ENCODE measurements at places on chromosomes 4 and X. TPM values are rescaled to one million over a fixed set of nuclear protein-coding genes. Genes with fewer than 3 reads are reported as not detected.

The ASB9 gene
- polyA plus RNA-seq = 2.1 TPM

The TEX13C gene
- not detected for polyA plus RNA-seq

The PNMA5 gene
- polyA plus RNA-seq = 0.02 TPM

The HMGB3 gene
- polyA plus RNA-seq = 7.1 TPM

The F8A1 gene
- polyA plus RNA-seq = 33.0 TPM

The PRPS2 gene
- polyA plus RNA-seq = 133 TPM

The QRFPR gene
- 0.62 TPM for polyA plus RNA-seq

The ZMAT1 gene
- 16.4 TPM for polyA plus RNA-seq

The THAP9 gene
- 2.8 TPM for polyA plus RNA-seq

The SUPT20HL1 gene
- polyA plus RNA-seq = 0.05 TPM

The TBCK gene
- 13.6 TPM for polyA plus RNA-seq

The MAGEA4 gene
- not detected for polyA plus RNA-seq

The JCHAIN gene
- polyA plus RNA-seq = 93.0 TPM

The CYLC1 gene
- not detected for polyA plus RNA-seq

- DNase-seq = no peak
These were observed 16.3 kb downstream of the PDS5A start for GRCh38 chr4:39961311-39961877.

- no peak for DNase-seq
These were observed 341.1 kb downstream of the GBA3 start for GRCh38 chr4:23033796-23034195.

DNA sequence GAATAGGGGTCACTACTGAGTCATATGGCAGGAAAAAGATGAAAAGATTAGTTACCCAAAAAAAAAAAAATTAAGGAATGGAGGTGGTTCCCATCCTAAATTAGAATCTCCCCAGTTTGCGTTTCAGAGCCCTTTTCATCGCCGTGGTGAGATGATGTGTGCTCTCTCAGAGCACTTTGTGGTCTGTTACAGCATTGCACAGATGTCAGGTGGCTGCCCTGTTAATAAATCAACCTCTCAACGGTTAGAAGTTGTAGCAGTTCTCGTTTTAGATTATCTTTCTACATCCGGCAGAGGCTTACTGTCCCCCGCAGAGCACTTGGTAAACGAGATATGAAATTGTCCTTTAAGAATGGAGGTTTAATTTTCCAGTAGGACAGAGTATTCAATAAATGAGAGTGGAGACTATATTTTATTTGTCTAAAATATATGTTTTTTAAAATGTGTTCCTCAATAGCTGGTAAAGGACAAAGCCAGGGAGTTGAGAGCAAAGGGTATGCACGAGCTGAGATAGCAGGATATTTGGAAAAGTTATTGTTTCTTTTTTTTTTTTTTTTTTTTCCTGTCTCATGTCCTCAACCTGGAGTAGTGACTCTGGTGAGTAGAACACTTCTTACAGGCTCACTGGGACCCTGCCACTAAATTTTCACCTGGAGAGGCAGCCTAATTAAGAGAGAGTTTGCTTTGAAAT lies 26.9 kb downstream of the AFF1 start:
- DNase-seq = no peak

- DNase-seq = no peak
These were observed 529.4 kb upstream of the ATOH1 start for GRCh38 chr4:93299118-93299517.

GRCh38 chrX:129723511-129723910 lies 15.3 kb upstream of the XPNPEP2 start:
- DNase-seq = no peak

DNA sequence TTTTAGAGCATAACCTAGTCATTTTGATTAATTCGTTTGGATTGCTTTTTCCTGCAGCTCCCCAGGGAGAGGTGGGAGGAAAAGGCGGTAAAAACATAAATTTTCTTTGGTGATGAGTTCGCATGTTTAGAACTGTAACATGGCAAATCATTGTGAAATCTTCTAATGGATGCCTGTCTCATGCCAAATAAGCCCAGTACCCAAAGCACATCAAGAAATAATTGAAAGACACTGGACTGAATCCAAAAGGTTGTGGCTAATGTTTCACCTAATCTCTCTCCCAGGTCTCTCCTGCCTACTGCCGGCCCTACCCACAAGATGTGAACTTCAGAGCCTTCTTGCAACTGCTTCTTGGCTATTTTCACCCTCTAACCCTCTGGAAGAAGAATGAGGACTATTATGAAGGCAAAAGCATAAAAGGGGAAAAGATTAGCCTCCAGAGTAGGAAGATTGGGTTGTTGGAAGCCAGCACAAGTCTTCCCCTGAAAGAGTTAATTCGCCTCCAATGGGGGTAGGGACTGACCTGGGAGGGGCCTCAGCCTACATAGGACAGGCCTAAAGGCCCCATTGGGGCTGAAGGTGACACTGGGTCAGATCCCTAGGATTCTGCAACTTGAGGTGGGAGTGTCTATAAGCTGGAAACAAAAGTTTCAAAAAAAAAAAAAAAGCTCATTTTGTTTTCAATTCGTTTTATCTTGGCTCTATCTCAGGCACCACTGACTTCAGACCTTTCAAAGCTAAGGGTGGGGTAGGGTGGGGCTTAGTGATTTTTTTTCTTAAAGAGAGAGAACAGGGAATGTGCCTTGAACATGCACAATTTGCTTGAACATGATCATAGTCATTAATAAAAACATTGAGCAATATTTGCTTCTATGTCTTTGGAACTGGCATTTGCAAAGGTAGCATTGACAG lies 278.6 kb upstream of the KLF3 start:
- DNase-seq = no peak

- no peak for DNase-seq
These were observed 18.6 kb downstream of the MEPE start for GRCh38 chr4:87851332-87851731.

DNA sequence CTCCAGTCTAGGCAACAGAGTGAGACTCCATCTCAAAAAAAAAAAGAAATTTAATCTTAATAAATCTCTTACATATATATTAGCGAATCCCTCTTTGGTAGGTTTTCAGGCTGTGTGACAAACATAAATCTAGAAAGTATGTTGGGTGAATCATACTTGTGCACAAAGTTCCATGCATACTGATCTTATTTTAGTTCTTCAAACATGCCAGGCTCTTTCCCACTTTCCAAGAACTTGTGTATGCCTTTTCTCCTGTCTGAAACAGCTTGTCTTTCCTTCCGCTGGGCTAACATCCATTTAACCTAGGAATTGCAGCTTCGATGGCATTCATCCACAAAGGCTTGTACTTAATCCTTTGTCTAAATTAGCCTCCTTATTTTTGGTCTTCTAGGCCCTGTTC lies 156.6 kb upstream of the CASK start:
- no peak for DNase-seq

- no peak for DNase-seq
These were observed 41.8 kb upstream of the AP1AR start for GRCh38 chr4:112189754-112190153.

DNA sequence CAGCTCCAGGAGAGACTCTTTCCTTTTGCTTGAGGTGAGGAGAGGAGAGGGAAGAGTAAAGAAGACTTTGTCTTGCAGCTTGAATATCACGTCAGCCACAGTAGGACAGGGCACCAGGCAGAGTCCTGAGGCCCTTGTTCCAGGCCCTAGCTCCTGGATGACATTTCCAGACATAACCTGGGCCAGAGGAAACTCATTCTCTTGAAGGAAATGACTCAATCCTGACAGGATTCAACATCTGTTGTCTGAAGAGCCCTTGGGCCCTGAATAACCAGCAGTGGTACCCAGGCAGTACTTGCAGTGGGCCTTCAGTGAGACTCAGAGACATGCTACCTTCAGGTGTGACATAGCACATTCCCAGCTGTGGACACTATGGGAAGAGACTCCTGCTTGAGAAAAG lies 62.8 kb downstream of the FGF16 start:
- no peak for DNase-seq

- DNase-seq = no peak
These were observed 59.5 kb downstream of the DDX60 start for GRCh38 chr4:168259096-168259495.

GRCh38 chr4:17877661-17878060 lies 66.9 kb downstream of the NCAPG start:
- DNase-seq = no peak

- DNase-seq = no peak
These were observed 611.0 kb upstream of the PABPC4L start for GRCh38 chr4:134812611-134813010.

DNA sequence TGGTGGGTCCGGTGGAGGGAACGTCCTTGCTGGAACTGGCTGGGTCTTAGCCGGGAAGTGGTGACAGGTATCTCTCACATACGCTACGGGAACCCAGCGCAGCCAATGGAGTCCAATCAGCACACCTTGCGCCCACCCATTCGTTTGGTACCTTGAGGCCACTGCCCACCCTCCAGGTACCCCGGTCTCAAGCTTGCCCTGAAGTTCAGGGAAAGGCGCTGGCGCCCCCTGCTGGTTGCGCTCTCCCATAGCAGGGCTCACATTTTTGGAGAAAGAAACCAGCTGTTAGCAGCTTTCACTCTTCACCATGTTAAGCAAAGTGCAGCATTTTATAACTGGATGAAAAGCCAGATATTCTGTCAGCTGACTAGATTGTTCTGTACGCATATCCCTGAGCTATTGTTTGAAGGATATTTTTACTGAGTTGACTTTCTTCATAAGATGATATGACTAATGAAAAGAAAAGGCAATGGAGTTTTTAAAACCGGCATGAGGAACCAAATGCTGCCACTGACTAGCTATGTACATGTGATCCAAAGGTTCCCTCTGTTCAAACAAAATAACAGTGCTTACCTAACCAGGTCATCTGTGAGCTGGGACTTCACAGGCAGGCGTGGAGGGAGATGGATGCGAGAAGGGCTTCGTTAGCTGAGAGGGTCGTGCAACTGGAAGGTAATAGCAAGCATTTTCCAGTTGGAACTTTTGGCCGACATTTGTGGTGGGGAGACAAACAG lies 43.7 kb downstream of the OTOP1 start:
- no peak for DNase-seq

Measured in ovary (tissue), 10 donors.